ENCODE measurements at places on chromosomes 3 and 15.

GRCh38 chr3:46921041-46921440, 43.5 kb downstream of the PTH1R start:
- no peak for DNase-seq

DNA sequence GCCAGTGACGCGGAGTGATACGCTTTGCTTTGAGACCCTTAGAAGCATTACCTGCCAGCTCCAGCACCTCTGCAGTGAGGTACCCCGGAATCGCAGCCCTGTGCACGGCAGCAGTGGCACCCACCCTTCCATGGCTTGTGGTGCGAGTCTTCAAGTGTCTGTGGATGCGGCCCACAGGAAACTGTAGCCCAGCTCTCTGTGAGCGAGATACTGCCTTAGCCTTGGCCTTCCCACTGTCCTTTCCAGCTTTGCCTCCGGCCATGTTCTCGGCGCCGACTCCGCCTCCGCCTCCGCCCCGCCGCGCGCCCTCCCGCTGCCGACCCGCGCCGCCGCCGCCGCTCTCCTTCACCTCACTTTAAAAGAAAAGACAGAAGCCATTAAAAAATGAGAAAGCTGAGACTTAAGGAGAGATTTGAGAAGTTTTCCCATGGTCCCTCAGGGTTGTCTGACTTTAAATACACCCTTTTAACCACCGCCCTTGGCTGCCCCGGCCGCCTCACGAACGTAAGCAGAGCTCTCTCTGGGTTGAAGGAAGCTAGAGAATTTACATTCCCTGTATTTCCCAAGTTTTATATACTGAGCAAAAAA, 78.5 kb upstream of the FAM174B start:
- DNase-seq = no peak

DNA sequence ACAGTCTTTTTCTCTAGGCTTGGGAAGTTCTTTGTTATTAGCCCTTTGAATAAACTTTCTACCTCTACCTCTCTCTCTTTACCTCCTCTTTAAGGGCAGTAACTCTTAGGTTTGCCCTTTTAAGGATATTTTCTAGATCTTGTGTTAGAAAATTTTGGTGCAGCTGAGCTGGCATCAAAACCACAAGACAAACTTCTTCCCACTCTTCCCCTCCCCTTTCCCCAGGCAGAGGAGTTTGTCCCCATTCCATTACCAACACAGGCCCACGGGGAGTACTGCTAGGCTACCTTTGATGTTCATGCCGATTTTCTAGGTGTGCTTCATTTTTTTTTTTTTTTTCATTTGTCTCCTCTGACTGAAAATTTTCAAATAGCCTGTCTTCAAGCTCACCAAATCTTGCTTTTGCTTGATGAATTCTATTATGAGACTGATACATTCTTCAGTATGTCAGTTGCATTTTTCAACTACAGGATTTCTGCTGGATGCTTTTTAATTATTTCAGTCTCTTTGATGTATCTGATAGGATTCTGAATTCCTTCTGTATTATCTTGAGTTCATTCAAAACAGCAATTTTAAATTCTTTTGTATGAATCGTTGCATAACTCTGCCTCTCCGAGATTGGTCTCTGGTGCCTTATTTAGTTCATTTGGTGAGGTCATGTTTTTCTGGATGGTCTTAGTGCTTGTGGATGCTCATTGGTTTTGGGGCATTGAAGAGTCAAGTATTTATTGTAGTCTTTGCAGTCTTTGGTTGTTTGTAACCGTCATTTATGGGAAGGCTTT, 112.0 kb downstream of the UBE2E2 start:
- DNase-seq = no peak

- DNase-seq = no peak
Measured at GRCh38 chr3:60246361-60246760, 1004.9 kb downstream of the FHIT start.

- DNase-seq = no peak
Measured at GRCh38 chr15:80620141-80620540, 75.0 kb upstream of the ABHD17C start.

GRCh38 chr15:85306946-85307686, 73.3 kb upstream of the AKAP13 start:
- no peak for DNase-seq

- DNase-seq = no peak
Measured at GRCh38 chr3:80213086-80213485, 445.3 kb upstream of the ROBO1 start.

DNA sequence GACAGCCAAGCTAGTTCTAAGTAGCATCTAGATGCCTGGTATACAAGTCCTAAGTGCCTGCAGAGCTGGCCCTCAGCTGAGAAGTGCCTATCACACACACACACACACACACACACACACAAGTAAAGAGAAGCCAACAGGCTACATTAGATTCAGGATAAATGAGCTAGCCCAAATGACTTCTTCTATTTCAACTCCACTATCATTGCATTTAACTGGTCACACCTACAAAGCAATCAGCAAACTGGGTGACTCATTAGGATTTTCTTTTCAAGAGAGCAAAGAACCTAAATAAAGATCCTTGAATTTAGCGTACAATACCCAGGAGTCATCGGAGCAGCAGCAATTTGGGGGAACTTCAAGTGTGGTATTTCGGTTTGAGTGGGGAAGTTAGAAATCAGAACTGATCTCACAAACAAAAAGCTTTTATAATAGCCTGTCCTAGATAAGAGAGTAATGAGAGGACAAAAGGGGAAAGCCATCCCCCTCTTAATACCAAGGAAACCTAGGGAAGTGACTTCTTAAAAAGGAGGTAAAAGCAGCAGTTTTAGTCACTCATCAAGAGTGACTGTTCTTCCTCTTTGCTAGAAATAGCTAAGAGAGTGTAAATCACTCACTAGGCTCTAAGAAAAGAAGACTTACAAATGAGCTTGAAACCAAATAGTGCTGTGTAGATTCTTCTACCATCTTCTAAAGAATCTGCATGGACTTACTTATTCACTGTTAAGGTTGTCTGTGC, 112.7 kb downstream of the TNIK start:
- DNase-seq = no peak

DNA sequence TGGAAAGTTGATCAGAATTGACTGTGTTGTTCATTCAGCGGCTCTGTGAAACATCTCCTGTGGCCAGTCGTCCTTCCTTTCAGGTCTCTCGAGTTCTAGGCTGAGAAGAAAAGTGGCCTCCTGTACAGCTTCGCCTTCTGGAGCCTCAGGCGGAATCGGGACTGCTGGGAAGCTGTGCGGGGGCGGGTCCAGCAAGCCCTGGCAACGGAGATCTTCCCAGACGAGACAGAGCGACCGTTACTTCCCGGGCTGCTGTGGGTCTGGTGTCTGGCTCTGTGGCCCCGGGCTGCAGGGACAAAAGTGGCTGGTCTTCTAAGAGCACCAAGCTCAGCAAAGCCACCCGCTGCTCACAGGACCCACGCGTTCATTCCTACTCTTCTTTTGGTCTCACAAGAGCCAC, 88.6 kb upstream of the CACNA2D3 start:
- no peak for DNase-seq

DNA sequence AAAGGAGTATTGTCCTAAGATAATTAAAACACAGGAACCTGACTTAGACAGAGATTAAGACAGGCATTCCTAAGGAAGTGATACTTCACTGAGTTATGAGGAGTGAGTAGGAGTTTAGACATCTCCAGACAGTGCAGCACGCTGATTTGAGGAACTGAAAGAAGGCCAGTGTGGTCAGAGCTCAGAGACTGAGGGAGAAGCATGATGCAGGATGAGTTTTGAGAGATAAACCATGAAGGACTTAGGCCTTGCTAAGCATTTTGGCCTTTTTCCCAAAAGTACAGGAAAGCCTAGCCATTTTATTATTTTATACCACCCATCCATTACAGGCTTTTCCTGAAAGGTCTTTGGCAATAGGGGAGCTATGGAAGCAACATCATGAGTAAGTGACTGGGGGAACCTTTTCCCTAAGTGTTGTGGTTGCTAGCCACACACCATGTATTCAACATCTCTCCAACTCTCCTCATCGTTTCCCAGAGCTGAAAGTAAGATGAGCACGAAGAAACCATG, 375.6 kb upstream of the TPRG1 start:
- DNase-seq = no peak

- no peak for DNase-seq
Measured at GRCh38 chr3:187946981-187947380, 201.7 kb upstream of the BCL6 start.

DNA sequence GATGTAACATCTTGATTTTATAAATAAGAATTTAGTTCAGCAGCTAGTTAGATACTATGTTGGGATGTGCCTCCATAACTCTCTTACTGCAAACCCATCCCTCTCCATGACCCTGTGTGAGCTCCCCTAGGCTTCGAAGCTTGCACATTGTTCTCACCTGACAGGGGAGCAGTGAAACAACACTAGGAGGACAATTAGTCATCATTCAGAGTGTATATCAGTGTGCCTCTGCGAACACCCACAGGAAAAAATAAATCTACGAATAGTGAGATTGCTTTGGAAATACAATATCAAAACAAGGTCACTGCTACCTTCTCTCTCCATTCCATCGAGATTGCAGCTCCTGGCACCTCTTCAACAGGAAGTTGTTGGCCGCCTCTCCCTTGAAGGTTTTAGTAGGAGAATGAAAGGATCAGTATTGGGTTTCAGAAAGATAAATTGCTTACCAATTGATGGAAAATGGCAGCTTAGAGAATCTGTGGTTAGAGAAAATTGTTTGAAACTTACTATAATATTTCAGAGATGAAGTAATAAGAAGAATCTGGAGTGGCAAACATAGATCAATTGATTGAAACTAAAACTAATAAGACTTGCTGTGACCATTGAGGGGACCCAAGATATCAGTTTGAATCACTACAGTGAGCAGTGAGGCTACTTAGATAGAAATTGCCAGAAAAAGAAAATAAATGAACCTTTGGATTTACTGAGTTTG, 103.2 kb downstream of the CHL1 start:
- DNase-seq = no peak

DNA sequence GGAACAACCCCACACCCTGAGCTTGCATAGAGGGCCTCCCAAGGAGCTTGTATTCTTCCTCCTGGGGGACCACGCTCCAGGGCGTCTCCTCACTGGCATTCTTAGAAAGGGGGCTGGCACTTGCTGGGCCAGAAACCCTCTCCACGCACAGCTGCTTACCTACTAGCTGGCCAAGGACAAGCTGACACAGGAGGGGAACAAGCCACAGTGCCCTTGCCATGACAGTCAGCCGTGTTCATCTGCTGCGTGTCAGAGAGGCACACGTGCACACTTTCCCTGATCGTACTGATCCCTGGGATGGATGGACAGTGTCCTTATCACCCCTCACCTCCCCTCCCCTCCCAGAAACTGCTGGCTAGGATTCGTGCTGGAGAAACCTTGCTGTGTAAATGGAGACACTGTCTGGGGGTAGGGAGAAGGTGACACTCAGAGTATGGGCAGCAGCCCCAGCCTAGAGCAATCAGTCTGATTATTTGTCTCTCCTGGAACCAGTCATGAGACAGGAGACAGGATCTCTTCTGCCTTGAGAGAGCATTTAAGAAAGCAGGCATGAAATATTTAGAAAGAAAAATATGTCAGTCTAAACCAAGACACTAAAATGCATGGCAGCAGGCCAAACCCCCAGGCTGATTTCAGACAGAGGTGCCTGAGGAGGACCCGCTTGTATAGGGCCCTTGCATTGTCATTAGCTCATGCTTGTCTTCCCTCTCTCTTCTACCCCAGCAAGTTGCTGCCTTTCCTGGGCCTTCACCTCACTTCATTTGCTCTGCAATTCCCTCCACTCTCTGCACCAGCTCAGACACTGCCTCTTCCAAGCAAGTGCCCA, 311.8 kb upstream of the TRIM42 start:
- no peak for DNase-seq

DNA sequence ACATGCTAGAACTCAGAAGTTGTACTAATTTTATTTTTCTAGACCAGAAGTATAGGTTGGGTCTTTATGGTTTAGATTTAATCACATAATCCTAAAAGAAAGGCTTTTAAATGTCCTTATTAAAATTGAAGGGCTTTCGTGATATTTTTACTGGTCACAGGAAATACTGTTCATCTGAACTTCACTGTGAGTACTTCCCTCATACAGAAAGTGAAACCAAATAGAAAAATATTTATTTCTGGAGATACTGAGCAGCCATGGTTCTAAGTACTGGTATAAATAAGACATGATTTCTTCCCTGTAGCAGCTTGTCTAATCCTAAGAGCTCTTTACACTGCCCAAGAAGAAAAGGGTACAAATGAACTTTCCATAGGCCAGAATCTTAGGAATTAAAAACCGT, 2.0 kb downstream of the SNRK start:
- DNase-seq = no peak

GRCh38 chr15:48712546-48712945, 67.0 kb upstream of the FBN1 start:
- DNase-seq = no peak

DNA sequence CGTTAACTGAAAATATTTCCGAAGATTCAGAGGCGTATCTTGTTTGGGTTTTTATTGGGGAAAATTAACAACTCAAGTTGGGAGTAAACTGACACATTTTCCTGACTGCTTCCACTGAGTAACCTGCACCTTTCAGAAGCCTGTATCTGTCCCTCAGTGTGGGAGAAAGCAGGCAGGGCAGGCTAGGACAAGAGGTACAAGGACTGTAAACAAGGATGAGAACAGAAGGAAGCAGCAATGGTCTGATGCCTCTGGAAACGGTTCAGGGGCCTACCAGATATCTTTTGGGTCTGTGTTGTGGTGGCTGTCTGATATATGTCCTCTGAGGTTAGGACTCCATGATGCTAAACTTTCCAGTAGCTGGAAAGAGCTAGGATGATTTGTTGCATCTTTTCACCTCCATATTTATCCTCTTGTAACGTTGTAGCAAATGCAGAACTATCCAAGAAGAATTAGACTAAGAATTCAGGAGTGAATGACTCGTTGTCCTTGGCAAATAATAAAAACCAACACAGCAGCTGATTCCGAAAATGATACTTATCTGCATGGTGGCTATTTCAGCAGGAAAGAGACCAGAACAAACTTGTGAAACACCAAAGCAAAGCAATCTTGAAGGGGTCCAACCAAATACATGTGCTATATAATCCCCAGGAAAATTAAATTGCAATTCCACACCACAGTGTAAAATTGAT, 195.9 kb upstream of the ICE2 start:
- DNase-seq = no peak

DNA sequence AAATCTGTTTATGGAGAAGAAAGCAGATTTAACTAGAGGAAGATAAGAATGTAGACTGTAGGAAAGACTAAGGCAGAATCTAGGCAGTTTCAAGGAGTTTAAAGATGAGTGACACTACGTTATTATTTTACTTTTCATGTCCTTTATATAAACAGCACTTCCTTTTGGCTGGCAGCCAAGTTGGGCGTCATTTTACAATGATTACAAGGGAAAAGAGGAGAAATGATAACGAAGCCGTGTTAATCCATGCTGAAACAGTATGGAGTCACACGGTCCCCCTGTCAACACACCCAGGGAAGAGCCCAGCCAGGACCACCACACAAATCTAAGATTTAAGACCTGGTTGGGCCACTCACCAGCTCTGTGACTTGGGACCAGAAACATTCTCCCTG, 83.7 kb upstream of the NEO1 start:
- DNase-seq = no peak

DNA sequence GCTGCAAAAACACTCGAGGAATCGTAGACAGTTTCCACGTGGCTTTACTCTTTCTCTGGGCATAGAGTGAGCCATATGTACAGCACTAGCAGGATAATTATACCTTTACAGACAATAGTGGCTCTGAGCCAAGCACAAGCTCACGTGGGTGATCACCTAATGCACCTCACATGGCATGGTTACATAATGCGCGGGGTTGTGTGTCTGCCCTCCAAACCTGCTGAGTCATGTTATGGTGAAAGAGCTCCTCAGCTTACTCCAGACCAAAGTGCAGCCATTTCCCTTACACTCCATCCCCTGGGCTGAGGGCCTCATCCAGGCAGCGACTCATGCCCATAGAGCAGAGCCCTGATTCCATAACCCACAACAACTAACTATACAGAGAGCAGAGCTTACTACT, 1458.4 kb upstream of the CADM2 start:
- DNase-seq = no peak

- DNase-seq = no peak
Measured at GRCh38 chr3:59056706-59057105, 6.9 kb upstream of the CFAP20DC start.
